Forelimb muscle (tissue), 1 donor: ENCODE measurements at places on chromosomes 16 and 17. TPM values are rescaled to one million over a fixed set of nuclear protein-coding genes. Genes with fewer than 3 reads are reported as not detected.

DNA sequence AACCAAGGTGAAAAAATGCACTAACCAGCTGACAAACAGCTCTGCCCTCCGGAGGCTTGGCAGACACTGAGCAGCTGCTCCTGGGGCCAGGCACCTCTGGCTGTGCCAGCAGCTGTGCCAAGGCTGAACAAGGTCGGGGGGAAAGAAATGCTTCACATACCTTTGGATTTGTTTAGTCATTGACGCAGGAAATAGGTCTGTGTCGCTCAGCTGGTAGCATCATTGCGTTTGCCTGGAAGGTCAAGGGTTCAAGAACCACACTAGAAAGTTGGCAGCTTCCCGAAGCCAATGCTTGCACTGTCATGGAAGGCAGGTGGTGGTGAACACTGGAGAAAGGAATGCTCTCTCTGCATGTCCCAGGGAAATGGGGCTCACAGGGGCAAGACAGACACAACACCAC, 63.5 kb downstream of the PCTP start:
- DNase-seq: no peak

GRCh38 chr17:78737332-78737731, 44.7 kb downstream of the CYTH1 start:
- DNase-seq: no peak

DNA sequence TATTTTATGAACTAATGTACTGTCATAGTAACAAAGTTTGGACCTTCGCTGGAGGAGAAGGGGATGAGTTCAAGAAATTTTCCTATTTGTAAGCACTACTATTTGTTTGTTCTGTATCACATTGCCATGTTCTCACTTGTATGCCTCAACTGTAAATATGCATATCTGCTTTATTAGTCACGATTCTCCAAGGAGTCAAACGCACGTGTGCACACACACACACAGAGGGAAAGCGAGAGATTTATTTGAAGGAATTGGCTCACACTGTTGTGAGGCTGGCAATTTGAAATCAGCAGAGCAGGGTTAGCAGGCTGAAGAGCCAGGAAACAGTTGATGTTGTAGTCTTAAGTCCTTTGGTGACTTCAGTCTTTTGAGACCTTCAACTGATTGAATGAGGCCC, 24.9 kb upstream of the MYH2 start:
- DNase-seq: no peak

GRCh38 chr17:48543107-48543853, 1.6 kb downstream of the HOXB2 start:
- DNase-seq: no peak

- DNase-seq: no peak
These were observed 17.8 kb downstream of the SCPEP1 start for GRCh38 chr17:56995766-56996165.

DNA sequence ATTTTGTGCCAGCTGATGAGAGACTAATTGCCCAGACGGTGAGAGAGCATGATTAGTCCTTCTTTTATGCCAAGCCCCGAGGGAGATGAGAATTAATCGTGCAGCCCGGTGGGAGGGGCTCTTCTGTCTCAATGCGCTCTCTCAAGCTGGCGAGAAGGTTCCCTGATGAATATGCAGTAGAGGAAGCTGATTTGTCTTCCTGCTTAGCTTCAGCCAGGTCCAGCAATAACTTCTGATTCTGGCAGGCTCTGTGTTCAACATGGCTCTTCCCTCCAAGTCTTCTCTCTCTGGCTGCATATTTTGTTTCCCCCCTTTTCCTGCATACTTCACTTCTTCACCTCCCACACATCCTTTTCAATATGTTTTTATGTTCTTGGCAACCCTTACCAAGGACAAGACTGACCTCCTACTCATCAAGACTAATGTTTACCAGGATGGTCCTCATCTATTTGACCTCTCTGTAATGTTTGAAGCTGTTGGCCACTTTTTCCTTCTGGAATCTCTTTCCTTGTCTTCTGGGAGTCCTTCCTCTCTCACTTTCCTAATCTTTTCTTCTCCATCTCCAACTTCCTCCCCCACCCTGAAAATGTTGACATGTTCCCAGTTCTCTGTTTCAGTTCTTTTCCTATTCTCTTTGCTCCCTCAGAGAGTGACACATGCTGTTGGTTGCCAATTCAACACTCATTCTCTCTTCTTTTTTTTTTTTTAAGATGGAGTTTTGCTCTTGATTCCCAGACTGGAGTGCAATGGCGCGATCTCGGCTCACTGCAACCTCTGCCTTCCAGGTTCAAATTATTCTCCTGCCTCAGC, 33.1 kb downstream of the ARL4D start:
- DNase-seq: peak; percentile 81

DNA sequence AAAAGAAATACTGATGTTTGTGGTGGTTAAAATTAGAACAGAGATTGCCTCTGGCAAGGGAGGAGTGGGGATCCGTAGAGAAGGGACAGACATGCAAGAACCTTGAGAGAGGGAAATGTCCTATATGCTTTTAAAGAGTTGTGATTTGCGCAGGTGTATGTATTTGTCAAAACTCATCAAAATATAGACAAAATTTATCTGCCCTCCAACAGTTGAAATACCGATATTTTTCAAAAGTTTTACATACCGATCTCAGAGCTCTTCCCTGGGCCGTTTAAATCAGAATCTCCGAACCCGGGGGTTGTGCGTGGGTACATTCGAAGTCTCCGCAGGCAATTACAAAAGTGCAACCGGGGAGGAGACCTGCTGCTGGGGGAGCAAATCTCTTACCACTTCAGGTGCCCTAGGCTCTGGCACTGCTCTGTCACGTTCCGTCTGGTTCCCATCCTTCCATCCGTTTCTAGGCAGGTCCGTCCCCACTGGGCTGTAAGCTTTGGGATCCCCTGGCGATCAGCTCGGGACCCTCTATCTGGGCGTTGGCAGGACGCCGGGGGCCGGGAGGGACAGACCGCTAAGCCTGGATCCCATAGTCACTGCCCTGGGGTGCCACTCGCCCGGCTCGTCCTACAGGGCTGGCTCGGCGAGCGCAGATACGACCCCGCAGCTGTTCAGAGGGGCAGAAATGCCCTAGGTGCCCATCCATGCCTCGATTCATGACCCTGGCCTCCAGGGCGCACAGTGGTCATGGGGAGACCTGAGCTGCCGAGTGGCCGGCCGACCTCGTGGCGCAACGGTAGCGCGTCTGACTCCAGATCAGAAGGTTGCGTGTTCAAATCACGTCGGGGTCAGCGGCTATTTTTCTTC, 4.2 kb downstream of the BORCS6 start:
- no peak for DNase-seq

DNA sequence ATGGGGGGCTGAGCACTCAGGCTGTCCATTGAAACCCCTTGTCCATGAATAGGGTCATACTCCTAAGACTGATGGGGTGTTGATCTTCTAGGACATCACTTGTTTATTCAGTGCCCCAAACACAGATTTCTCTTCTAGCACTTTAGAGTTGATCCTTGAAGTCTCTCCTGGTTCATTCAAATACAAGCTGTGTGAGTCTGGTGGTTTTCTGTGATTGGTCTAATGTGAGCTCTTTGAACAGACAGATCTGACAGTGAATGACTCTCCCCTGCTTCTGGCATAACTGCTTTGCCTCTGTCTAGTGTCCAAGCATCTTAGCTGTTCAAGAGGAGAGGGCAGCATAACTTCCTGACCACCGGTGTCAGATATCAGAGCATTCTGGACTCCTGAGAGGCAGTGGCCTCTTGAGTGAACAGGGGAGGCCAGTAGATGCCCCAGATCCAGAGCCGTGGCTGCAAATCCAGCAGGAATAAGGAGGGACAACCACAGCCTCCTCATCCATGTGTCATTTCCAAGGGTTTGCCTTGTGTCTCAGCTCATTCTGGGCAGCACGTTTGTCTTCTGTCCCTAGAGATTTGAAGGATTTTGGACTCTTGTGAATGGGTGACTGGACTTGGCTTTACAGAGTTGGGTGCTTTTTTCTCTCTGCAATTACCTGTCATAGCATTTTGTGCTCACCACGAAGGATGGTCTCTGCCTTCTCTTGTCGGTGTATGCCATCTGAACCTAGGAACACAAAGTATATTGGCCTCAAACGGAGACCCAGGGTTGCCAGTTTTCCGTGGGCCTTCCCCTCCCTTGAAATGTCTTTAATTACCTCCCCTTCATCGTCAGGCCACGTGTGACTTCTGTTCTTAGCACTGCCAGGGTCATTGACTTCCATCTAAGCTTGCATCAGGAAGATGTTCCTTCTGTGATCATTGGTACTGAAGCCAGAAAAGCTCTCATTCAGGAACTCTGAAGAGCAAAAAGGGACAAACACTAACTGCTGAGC, 13.9 kb upstream of the CLEC18C start:
- no peak for DNase-seq

DNA sequence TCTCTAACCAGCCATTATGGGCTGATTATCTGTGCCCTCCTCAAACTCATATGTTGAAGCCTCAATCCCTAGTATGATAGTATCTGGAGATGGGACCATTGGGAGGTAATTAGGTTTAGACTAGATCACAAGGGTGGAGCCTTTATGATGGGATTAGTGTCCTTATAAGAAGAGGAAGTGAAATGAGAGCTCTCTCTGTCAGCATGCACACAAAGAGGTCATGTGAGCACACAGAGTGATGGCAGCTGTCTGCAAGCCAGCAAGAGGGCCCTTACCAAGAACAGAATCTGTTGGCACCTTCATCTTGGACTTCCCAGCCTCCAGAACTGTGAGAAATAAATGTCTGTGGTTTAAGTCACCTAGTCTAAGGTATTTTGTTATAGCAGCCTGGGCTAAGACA, 101.9 kb downstream of the PCTP start:
- no peak for DNase-seq

DNA sequence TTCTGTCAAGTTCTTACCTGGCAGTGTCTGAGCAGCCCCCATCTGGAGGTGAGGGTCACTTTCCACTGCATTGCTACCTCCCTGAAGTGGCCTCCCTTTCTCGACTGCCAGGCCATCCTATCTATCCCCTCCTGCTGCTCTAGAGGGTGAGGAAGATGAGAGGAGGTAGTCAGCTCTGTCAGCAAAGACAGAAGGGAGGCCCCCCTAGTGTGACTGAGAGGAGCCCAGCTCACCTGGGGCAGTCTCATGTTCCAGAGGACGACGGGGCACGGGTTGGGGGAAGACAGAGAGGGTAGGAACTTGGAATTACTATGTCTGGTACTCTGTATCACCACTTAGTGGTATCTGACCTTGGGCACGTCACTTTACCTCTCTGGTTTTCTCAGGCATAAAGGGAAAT, 22.0 kb downstream of the MYO19 start:
- DNase-seq: no peak

DNA sequence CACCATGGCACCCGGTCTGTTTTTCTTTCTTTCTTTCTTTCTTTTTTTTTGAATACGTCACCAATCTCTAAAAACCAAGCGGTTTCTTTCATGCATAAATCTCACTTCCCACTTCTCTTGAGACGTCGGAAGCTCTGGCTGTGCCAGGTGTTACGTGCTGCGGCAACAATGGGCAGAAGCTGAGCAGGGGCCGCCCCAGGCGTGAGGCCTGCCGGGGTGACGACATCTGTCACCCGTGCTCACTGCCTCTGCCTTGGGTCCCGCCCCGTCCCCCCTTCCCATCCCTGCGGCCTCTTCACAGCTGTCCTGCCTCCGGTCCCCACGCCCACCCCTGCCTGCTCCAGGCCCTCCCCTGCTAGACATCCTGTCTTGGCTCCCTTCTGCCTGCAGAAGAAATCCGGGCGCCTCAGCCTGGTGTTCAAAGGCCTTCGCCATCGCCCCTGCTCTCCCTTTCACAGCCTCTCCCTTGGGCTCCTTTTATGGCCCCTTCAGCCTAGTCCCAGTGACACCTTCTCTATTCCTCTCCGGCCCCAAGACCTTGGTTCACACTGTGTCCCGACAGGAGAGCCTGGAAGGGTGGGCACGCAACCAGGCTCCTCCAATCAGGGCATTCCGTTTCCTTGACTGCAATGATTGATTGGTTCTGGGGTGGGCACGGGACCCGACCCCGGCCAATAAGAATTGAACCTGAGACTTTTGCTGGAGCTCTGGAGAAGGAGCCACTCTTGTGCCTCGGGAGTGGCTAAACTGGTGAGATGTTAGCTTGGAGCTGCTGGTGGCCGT, 4.8 kb downstream of the P2RX1 start:
- DNase-seq: no peak

DNA sequence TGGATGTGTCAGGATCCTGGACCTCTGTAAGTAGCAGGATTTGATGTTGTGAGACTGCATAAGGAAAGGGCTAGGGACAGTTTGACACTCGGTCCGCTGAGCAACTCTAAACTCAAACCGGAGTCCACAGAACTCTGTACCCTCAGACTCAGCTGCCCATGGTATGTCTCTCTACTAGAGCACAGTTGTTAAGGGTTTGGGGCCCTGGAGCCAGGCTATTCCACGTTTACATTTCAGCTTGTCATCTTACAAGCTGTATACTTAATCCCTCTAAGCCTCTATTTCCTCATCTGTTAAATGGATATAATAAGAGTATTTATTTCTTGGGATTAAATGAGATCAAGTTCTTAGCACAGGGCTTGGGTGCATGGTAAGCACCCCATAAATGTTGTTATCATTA, 27.9 kb downstream of the HOXB1 start:
- no peak for DNase-seq

GRCh38 chr17:57707892-57708291, 37.2 kb downstream of the CCDC182 start:
- DNase-seq: no peak

- no peak for DNase-seq
These were observed 690 bp downstream of the RHOT1 start for GRCh38 chr17:32142857-32143526.

DNA sequence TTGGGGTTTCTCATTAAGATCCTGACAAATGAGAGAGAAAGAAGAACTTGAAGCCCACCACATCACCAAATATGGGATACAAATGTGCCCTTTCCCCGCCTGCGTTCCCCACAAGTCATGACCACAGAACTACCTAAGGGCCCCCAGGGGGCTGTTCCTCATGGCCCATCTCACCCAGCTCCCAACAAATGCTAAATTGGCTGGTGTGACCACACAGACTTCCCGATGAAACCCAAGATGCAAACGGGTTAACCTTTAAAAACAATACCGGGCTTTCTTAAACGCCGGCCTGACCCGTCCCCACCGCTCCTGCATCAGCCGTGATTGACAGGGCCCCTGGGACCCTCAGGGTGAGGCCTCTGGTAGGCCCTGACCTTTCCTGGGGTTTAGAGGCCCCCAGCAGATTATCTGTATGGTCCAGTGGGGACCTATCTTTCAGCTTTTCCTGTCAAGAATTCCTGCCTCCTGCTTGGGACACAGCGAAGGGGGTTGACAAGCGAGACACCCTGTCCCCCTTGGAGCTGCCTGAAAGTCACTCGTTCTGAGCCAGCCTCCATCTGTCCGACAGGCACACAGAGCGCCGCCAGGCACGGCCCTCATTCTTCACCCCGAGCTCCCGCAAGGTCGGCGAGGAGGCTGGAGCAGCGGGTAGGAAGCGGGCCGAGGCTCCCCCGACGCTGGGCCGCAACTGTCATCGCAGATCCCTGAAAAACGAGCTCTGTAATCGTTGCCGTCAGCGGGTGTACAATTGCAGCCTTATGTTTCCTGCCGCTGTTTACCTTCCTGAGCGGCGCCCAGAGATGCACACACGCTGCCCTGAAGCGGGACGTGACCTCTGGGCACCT, 300.1 kb downstream of the FOXL1 start:
- DNase-seq: no peak

GRCh38 chr17:38712593-38712992, 7.5 kb downstream of the MLLT6 start:
- no peak for DNase-seq

The HERPUD1 gene
- polyA plus RNA-seq: 66.3 TPM

The TBC1D28 gene
- not detected for polyA plus RNA-seq

The CACNG3 gene
- polyA plus RNA-seq: not detected

The ATP2A1 gene
- 688 TPM for polyA plus RNA-seq

The KRT34 gene
- polyA plus RNA-seq: not detected

The ABCA8 gene
- 55.9 TPM for polyA plus RNA-seq

The DHX58 gene
- 5.8 TPM for polyA plus RNA-seq
